ENCODE measurements at places on chromosomes 7 and 10. TPM values are rescaled to one million over a fixed set of nuclear protein-coding genes. Genes with fewer than 3 reads are reported as not detected.
A peak's percentile ranks its signal among the peaks of the same experiment; 100 is the strongest.

DNA sequence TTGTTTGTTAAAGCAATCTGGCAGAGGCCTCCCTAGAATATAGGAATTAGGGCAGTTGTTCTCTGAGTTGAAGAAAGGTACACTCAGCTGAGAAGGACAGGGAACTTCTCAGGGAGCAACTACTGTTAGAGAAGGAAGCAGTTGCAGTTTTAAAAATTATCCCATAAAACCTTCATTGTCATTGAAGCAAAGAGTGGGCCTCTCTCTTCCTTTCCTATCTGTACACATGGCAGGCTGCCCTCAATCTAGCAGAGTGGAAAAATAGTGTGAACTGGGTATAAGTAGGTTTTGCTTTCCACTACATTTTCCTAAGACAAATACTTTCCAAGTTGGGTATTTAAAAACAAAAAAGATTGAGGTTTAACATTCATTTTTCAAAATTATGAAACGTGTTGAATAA, 236.7 kb upstream of the KLF14 start:
- no peak for DNase-seq

GRCh38 chr10:78817361-78817760, 251.4 kb upstream of the ZMIZ1 start:
- DNase-seq: no peak

The INA gene
- total RNA-seq: 17.4 TPM

- peak; percentile 48 for DNase-seq
Observed at GRCh38 chr7:158815083-158815799, 14.1 kb downstream of the ESYT2 start.

DNA sequence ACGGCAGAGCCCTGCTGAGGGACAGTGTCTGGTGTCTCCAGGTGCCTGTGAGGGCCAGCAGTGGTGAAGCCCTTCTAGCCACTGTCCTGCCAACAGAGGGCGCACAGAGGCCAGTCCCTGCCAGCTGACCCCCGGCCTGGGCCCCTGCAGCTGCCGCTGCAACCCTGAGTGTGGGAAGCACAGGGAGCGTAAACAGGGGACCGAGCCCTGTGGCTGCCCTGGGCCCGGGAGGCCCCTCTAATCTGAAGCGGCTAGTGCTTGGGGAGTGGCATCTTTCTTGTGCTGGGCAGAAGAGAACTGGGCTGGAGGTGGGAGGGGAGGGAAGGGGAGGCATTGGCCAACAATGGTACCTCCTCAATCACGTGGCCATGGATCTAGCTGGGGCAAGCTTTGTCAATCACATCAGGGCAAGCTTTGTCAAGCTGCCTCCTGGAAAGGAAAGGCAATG, 34.6 kb downstream of the TRIM8 start:
- DNase-seq: peak; percentile 93

The LIPF gene
- not detected for total RNA-seq

DNA sequence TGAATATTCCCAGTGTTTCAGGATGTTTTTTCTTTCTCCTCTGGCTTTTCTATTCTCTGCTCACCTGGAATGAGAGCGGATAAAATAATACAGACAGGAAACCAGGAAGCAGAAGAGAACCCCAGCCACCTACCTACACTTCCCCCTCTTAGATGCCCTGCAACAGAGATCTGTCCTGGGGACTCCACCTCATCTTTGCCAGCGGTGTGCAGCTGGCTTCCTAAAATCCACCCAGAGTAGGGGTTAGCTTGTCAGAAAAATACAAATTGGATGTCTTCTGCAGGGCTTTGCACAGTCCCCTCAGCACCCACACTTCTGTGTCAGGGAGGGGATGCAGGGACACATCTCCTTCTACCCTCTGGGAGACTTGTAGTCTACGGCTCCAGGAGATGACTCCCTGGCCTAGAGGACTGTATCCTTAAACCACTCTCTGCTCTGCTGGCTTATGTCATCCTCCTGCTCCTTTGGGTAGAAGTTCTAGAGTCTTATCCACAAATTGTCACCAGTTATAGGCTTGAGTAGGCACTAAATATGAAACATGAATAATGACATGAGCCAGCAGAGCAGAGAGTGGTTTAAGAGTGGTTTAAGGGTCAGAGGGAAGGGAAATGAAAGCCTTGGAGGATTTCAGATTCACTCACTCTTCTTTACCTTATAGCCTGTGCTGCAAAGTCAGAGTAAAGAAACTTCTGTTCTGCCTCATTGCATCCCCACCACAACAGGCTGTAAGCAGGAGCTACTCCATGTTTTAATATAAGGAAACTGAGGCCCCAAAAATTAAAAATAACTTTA, 749.4 kb downstream of the AUTS2 start:
- DNase-seq: no peak

The FAM237B gene
- not detected for total RNA-seq

DNA sequence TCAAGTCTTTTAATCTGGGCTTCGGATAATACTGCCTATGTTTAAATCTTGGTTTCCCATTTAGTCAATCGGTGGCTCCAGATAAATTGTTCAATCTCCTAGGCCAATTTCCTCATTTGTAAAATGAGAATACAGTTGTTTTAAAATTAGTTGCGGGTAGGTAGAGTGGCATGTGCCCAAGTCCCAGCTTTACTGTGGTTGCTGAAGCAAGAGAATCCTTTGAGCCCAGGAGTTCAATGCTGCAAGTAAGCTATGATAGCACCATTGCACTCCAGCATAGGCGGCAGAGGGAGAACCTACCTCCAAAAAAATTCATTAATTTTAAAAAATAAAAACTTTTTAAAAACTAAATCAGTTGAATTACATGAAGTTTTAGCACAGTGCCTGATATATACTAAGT, 7.3 kb downstream of the RNF216 start:
- no peak for DNase-seq

DNA sequence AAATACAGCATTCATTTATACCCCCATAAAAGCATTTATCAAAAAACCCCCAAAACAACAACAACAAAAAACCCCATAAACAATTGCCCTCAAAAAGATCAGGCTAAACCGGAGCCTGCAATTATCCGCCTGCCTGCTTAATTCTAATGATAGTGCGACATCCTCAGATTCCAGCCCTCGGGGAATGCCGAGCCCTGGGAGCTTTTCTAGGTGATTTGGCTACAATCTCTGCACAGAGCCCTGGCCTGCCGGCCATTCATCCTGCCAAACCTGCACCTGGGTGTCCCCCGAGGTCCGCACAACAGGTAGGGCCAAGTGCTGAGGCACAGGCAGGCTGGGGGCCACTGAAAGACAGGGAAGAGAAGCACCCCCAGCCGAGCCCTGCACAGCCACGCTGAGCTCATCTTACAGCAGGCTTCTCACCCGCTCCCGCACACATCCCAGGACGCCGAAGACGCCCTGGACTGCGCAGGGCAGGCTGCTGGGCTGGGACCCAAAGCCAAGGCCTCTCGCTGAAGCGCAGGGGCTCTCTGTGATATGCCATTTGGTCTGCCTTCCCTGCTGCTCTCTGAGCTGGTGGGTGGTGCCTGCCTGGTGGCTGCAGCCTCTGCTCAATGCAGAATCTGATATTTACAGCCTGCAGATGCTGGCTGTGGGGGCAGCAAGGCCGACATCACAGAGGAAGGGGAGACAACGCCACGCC, 57.5 kb downstream of the CAMK2B start:
- DNase-seq: no peak

The DEPP1 gene
- total RNA-seq: 0.67 TPM

GRCh38 chr7:23247046-23247602, 549 bp downstream of the GPNMB start:
- DNase-seq: no peak

GRCh38 chr7:24955313-24955712, 24.7 kb downstream of the OSBPL3 start:
- DNase-seq: no peak
